Activated naive CD8-positive, alpha-beta T cell treated with anti-CD3 and anti-CD28 coated beads, Interleukin-2, amount 10 ng/mL, durations not matched to agents 7 days and 5 days (primary cell): ENCODE measurements at places on chromosomes 2 and 18.
A peak's percentile ranks its signal among the peaks of the same experiment; 100 is the strongest.

DNA sequence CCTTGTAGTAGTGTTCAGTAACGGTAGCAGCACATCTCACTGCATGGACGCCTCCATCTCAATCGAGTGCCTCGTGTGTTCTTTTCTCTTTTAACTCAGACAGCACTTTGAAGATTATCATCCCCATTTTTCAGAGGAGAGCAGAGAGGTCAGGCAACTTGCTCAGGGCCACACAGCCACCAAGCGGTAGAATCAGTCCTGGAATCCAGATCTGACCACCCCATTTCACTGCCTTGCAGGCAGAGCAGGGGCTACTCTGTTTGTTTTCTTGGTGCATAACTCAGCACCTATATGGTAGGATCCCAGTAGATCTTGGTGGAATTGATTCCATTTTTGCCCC lies 129.5 kb downstream of the SMAD7 start:
- no peak overlapping the region for H3K4me3 ChIP-seq
- peak overlapping the region; percentile 11 for H3K27ac ChIP-seq
- H3K36me3 ChIP-seq, result peaks cover 14% of the 10 kb centered on the region

- no peaks in the 10 kb centered on the region for H3K36me3 ChIP-seq
- H3K4me1 ChIP-seq, result no peaks in the 10 kb centered on the region
- no peak for DNase-seq
- no peaks in the 10 kb centered on the region for H3K27me3 ChIP-seq
- H3K4me3 ChIP-seq, result no peak overlapping the region
Measured at GRCh38 chr18:58254873-58255511, 211.0 kb downstream of the NEDD4L start.

GRCh38 chr2:18440777-18441176 lies 119.7 kb downstream of the RDH14 start:
- H3K27ac ChIP-seq, result no peak overlapping the region
- no peaks in the 10 kb centered on the region for H3K4me1 ChIP-seq
- no peaks in the 10 kb centered on the region for H3K36me3 ChIP-seq
- no peak for DNase-seq
- no peak overlapping the region for H3K4me3 ChIP-seq

DNA sequence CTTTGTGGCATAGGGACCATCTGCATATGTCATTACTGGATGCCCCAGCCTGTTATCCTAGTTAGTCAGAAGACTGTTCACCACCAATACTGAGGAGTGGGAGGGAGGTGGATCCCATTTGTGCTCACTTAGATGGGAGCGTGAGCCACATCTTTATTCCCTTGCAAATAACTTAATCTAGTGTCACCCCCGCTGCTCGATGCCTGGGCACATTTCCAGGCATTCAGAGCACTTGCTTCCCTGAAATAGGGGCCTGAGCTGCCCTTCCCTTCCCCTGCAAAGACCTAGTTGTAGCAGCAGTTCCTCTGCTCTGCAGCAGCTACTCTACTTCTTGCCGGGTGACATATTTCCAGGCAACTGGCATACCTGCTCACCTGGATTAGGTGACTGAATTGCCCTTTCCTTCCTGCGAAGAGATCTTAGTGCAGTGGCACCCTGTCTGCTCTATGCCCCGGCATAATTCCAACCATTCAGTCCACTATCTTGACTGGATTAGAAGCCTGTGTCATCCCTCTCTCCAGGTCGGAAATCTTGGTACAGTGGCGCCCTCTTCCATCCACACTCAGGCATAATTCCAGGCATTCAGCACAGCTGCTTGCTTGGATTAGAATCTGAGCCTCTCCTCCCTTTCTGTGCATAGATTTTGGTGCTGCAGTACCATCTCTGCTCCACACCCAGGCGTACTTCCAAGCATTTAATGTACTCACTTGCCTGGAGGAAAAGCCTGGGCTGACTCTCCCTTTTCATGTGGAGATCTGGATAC lies 1389.1 kb upstream of the TMEFF2 start:
- no peaks in the 10 kb centered on the region for H3K36me3 ChIP-seq
- no peaks in the 10 kb centered on the region for H3K27me3 ChIP-seq
- no peak for DNase-seq
- H3K4me1 ChIP-seq, result no peaks in the 10 kb centered on the region
- H3K4me3 ChIP-seq, result no peak overlapping the region

DNA sequence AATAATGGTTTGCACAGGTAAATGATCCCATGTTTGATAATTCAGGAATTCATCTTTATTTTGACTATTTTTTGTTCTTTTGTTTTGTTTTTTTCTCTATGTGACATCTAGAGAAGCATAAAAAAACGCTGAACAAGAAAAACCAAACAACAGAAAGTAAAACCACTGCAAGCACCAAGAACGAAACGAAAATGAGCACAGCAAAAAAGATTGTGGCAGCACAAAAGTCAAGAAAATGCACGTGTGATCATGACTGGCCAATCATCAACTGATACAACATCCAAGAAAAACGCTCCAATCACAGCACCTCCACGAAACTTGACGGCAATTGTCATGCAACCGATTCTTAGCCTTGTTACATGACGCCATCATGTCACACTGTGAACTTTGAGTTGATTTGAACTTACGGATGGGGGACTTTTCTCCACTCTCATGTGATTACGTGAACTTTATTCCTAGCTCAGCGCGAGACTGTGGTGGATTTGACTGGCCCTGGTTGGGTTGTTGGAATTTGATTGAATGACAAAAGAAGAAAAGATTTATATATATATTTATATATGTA lies 318.7 kb downstream of the CELF4 start:
- H3K36me3 ChIP-seq, result peaks cover 3% of the 10 kb centered on the region
- no peak for DNase-seq
- H3K4me1 ChIP-seq, result peaks cover 1% of the 10 kb centered on the region
- peaks cover 38% of the 10 kb centered on the region for H3K27me3 ChIP-seq
- no peak overlapping the region for H3K4me3 ChIP-seq

DNA sequence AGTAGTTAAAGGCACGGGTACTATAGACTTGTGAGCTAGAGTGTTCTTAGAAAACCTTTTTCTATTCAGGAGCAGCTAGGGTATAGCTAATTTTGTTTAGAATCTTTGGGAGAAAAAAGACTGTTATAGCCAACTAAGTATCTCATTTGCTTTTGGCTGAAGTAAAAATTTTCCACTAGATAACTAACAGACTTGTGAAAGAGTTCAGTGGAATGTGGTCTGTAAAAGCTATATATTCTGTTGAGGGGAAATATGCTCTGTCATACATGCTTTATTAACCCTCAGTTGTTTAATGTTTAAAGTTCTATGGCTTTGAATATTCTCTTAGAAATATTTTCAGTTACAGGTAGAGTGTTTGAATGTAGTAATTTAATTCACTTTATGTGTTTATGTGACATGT lies 49.7 kb downstream of the RIF1 start:
- DNase-seq, result no peak
- H3K4me3 ChIP-seq, result no peak overlapping the region
- no peak overlapping the region for H3K27ac ChIP-seq
- H3K36me3 ChIP-seq, result peaks cover 45% of the 10 kb centered on the region

DNA sequence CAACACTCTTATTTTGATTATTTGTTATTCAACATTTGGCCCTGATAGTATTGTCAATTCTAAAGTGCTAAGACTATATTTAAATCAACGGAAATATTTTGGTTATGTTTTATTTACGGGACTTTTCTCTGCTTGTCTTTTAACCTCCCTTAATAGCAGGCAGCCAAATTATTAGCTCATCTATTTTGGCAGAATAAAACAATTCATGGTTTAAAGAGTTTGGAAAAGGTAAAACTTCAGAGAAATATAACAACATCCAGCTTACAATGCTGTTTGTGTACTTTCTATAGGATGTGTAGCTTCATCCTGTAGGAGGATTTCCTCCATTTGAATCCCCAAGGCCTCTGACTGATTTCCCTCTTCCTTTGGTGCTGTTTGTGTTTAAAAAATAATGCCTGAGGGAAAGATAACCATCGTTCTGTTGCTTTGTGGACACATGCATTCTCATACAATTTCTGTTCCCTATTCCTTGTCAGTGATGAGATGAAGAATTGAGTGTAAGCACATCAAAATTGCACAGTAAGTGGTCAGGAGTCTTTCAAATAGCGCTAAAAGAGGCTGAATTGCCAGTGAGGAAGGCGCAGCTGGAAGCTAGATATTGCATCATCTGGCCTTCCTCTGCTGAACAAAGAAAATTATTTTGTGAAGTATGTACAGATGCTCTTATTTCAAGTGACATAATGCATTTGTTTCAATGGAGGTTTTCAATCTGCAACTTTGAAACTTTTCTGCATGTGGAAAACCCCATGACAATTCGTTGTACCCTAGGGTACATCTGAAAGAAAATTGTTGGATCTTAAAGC lies 80.3 kb downstream of the CD28 start:
- no peaks in the 10 kb centered on the region for H3K27me3 ChIP-seq
- peaks cover 3% of the 10 kb centered on the region for H3K36me3 ChIP-seq
- H3K4me3 ChIP-seq, result no peak overlapping the region
- no peak overlapping the region for H3K27ac ChIP-seq
- DNase-seq, result no peak

DNA sequence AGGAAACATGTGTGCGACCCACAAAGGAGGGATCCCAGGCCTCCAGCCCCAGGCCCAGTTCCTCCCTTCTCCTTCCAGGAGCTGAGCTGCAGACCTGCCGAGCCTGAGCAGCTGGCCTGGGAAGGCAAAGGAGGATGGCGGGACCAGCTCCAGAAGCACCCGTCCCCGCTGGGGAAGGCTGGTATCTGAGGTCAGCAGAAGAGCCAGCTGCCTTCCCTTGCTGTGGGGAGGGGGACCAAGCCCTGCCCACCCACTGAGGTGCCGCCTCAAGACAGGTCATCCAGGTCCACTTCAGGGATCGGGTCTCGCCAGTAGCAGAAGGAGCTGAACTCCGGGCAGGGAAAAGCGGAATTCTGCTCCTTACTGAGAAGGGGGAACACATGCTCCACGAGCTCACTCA lies 73.2 kb downstream of the EMILIN2 start:
- H3K27ac ChIP-seq, result no peak overlapping the region
- DNase-seq, result no peak
- H3K4me1 ChIP-seq, result peaks cover 20% of the 10 kb centered on the region
- H3K27me3 ChIP-seq, result no peaks in the 10 kb centered on the region

- H3K4me1 ChIP-seq, result no peaks in the 10 kb centered on the region
- no peaks in the 10 kb centered on the region for H3K36me3 ChIP-seq
- peaks cover 7% of the 10 kb centered on the region for H3K27me3 ChIP-seq
- no peak for DNase-seq
Measured at GRCh38 chr2:1766425-1766824, 22.1 kb upstream of the PXDN start.

GRCh38 chr2:7627583-7627982 lies 710.4 kb downstream of the RNF144A start:
- H3K27me3 ChIP-seq, result no peaks in the 10 kb centered on the region
- no peak overlapping the region for H3K4me3 ChIP-seq
- peaks cover 19% of the 10 kb centered on the region for H3K36me3 ChIP-seq
- H3K27ac ChIP-seq, result no peak overlapping the region
- DNase-seq, result no peak

- DNase-seq, result no peak
- H3K4me1 ChIP-seq, result peaks cover 23% of the 10 kb centered on the region
- peak overlapping the region; percentile 74 for H3K27ac ChIP-seq
- no peak overlapping the region for H3K4me3 ChIP-seq
Measured at GRCh38 chr18:2909431-2910140, 62.8 kb downstream of the EMILIN2 start.

GRCh38 chr2:43038034-43038695 lies 188.2 kb downstream of the ZFP36L2 start:
- H3K27ac ChIP-seq, result no peak overlapping the region
- H3K4me1 ChIP-seq, result peaks cover 8% of the 10 kb centered on the region
- no peaks in the 10 kb centered on the region for H3K36me3 ChIP-seq
- no peak overlapping the region for H3K4me3 ChIP-seq

DNA sequence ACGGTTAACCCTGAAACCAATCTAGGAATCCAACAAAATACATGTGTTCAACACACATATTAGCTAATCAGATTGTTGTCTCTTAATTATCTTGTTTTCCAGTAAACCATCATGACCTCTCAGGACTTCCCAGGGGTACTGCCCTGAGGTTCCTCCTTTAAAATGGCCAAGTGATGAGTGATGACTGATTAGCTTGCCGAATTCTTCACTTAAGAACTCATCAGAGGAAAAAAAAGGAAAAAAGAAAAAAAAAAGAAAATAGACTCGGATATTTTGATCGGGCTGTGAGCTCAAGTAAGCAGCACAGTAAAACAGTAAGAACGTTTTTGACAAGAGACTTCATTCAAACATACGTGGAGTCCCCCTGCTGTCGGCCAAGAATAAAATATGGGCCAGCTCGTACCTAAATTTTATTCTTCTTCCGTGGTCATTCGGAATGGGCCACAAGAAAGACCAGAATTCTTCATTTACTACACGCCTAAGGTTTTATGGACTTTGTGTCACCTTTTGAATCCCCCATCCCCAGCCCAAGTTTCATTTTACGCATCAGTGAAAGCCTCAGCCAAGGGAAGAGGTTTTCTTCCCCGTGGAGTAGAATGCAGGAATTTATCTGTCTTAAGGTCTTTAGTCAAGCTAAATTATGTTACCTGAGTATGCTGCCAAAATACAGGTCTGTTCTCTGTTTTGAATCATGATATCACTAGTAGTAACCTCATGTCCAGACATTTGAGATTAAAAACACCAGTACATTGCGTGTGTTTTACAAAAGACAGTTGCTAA lies 40.5 kb downstream of the COLEC12 start:
- H3K27me3 ChIP-seq, result peaks cover 35% of the 10 kb centered on the region
- no peak overlapping the region for H3K27ac ChIP-seq
- no peak for DNase-seq
- no peak overlapping the region for H3K4me3 ChIP-seq
- H3K4me1 ChIP-seq, result no peaks in the 10 kb centered on the region
- H3K36me3 ChIP-seq, result no peaks in the 10 kb centered on the region

DNA sequence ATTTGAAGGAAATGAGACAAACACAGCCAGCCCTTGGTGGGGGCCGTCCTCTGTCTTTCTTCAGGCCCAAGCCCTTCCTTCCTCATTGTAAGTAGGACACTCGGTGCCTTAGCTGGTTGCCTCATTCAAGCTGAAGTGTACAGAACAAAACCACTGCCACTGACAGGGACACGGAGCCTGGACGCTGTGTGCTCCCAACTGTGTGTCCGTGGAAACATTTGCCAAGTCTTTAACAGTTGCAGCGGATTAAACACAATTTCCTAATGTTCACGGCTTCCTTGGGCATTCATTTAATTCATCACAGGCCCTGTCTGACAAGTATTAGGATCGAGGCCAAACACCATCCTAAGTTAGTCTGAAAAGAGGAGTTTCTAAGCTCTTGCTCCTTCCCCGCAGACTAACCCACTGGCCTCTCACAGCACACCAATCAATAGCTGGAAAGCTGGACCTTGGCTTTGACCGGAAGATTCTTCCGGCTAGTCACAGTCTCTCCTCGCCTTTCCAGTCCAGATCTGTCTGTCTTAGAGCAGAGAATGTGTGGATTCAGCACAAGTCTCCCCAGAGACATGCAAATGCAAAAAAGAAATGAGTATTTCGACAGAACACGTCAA lies 68.7 kb upstream of the ACSL3 start:
- peaks cover 11% of the 10 kb centered on the region for H3K4me1 ChIP-seq
- no peak for DNase-seq
- no peaks in the 10 kb centered on the region for H3K36me3 ChIP-seq
- H3K4me3 ChIP-seq, result no peak overlapping the region
- no peaks in the 10 kb centered on the region for H3K27me3 ChIP-seq
- H3K27ac ChIP-seq, result no peak overlapping the region

DNA sequence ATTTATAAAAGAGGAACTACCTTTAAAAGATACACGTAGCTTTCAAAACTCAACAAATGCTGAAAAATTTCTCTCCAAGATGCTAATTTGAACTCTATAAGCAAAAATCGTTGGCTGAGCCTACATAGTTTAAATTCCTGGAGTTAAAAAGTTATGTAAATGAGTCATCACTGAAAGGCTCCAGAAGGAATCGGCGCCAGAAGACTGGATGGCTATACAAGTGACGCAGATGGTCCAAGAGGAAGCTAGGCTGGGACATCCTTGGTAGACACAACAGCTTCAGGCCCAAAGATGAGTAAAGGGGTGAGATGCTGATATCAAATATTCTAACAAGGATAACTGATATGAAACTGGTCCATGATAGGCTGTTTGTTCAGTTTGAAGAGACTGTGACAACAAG lies 22.8 kb upstream of the DNAH6 start:
- no peaks in the 10 kb centered on the region for H3K36me3 ChIP-seq
- peaks cover 5% of the 10 kb centered on the region for H3K4me1 ChIP-seq
- no peak overlapping the region for H3K4me3 ChIP-seq
